ENCODE measurements at places on chromosomes 11 and 22.

DNA sequence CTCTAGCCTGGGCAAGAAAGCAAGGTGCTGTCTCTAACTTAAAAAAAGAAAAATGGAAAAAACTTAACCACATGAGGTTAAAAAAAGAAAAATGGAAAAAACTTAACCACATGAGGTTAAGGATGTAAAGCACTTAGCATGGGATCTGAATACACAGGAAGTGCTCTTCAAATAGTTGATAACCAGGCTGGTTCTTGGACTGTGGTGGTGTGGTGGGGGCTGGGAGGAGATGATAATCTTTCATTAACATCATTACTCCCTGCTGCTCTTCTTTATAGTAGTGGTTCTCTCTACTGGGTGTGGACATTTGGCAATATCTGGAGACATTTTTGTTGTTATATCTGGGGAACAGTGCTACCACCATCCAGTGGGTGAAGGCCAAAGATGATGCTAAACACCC is 88.4 kb downstream of the TTC17 start:
- no peak for DNase-seq

GRCh38 chr22:26916236-26916635 is 258.8 kb downstream of the MIAT start:
- no peak for DNase-seq

DNA sequence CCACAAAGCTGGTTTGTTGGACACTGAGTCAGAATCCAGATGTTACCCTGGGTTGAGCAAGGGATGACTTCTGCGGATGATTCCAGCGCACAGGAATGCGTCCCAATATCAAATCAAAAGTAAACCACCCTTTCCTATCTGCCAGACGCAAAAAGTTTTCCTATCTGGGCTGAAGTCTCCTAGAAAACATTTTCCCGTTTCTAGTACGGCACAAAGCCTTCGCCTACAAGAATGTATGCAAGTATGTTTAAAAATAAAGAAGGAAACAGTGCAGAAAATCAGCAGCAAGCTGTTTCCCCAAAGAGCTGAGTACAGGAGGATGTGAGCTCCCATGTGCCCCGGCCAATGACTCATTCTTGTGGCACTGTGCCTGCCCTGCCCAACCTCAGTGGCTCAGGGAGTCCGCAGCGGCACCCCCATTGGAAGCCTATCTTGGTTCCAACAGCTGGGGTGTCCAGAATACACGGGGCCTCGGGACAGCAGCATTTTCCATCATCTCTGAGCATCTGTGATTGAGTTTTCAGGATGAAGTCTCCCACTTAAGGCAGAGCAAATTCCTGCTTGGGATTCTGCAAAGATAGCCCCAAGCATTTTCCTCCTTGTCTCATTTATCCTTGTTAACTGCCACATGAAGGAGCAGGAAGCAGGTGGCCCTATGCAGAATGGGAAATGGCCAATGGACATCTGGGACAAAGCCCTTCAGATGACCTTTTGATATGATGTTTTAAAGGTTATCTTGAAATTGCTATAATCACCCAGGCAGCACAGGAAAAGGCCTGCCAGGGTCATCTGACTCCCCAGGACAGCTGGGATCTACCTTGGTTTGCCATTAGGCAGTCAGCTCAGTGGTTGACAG is 17.5 kb downstream of the KCNJ5 start:
- DNase-seq, result no peak

DNA sequence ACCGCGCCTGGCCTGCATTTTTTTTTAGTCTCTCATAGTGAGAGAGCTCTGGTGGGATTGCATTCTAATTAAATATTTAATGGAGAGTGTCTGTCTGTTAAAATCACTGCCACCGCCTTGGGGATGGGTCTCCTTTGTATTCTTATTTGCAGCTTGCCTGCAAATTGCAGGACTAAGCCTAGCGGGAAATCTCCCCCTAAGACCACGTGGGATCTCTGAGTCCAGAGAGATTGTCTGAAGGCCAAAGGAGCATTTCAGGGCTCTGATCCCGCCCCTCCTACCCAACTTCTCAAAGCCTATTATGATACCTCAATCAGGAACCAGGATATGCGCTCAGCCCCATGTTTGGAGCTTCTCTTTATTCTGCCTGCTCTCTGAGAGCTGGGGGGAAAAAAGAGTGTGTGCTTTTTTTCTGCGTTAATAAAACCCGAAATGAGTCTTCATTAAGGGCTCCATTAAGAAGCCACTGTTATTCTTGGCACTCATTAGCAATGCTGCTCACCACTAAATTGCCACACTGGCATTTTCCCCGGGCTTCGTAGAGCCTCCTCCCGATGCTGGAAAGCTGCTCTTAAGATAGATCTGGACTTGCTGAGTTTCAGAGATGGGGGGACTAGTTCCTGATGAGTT is 92.9 kb upstream of the THY1 start:
- DNase-seq, result no peak

GRCh38 chr22:17818180-17818579 is 43.9 kb upstream of the BID start:
- no peak for DNase-seq

DNA sequence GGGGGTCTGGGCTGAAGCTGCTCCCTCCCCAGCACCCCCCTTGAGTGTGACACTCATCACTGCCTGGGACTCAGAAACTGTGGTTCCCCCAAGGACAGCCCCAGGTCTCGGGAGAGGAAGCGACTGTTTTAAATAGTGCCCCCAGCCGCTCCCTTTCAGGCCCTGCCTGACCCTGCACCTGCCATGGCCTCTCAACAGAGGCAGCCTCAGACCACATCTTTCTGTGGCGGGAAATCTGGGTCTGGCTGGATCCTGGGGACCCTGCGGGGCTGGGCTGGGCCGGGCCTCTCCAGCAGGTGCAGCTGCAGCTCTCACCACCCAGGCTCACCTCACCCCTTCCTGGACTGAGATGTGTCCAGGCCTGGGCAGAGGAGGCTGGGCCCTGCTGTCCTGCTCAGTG is 3.7 kb upstream of the IGLL1 start:
- DNase-seq, result no peak

DNA sequence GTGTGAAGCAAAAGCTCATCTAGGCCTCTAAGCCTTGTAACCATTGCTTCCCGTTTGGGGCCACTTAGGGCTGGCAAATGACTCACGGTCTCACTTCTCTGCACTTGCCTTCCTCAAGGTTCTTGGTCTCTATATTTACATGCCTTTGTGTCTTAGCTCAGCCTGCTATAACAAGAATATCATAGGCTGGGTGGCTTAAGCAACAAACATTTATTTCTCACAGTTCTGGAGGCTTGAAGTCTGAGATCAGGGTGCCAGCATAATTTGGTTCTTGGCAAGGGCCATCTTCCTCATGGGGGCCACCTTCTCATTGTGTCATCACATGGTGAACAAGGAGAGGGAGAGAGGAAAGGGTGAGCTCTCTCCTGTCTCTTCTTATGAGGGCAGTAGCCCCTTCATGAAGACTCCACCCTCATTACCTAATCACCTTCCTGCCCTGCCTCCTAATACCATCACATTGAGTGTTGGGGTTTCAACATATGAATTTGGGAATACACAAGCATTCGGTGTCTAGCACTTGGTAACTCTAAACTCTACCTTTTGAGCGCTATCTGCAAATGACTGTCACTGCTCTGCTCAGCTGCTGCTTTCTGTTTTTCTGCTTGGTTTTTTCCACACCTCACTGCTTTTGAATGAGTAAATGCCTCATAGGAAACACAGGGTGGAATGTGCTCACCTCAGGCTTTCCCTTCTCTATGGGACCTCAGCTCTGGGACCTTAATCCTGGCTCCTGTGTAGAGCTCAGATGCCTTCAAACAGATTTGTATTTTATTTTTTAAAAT is 16.2 kb upstream of the ME3 start:
- no peak for DNase-seq

DNA sequence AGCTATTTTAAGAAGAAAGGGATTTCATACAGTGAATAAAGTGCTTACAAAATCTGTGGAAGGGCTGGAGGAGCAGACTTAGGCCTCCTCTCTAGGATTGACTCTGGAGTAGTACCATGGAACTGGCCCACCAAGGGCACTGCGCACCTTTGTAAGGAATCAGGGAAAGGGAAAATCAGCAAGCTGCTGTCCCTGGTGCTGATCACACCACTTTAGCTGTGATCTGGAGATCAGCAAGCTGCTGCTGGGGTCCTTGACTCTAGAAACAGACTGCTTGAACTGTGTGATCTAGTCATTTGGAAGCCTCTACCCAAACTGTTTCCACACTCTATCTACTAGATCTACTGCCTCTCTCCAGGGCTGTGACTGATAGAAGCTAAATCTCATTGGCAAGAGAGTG is 18.4 kb upstream of the TECTA start:
- no peak for DNase-seq

DNA sequence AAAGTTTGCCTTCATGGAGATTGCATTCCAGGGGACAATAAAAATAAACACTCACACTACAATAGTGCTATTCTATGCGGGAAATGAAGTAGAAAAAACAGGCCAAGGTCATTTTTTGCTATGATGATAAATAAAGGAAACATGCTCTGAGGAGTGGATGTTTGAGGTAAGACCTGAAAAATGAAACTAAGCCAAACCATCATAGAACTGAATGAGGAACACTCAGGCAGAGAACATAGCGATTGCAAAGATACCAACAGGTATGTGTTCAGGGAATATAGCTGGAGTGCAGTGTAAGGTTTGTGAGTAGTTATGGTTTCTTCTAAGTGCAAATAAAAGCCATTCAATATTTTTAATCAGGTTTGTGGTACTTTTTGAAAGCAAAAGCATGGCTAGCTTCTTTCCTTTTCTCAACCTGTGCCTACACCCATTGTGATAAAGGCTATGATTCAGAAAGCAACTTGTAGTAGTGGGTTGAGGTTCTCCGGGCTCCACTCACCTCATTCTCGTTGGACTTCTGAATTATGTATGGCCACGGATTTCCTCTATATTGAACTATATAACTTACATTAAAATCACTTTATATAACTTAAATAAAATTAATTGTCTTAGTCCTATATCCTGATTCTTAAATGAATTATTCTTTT is 278.2 kb upstream of the CHORDC1 start:
- no peak for DNase-seq

DNA sequence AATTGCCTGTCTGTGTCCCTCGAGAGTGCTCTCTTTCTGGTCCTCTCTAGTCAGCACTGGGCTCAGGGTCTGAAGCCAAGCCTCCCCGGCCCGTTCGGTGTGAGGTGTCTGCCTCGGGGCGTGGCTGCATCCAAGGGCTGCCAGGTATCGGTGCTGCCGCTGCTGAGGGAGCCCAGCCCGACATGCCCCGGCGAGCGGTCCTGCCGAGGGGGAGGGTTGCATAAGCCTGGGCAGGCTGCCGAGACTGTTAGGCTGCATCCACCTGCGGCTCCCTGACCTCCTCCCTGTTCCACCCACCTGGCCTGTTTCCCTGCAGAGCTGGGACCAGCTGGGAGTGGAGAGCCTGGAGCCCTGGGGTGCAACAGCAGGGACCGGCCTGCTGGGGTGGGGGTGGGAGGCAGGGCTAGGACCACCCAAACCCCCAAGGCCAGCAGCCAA is 6.3 kb downstream of the OVOL1 start:
- DNase-seq, result no peak

DNA sequence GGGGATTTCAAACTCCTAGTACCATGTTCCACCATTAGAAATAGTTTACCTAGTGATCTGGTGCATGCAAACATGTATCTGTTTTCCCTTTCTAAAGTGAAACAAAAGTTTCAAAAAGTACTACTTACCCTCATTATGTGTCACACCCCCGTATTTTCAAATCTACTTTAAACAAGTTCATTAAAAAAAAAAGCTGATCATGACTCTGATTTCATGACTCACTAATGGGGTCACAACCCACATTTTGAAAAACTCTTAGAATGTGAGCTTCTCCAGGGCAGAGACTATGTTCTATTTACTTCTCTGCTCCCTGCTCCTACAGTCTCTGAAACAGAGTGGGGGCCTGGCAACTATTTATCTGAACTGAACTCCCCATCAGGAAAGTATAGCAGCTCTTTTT is 18.2 kb downstream of the CHRM1 start:
- no peak for DNase-seq

DNA sequence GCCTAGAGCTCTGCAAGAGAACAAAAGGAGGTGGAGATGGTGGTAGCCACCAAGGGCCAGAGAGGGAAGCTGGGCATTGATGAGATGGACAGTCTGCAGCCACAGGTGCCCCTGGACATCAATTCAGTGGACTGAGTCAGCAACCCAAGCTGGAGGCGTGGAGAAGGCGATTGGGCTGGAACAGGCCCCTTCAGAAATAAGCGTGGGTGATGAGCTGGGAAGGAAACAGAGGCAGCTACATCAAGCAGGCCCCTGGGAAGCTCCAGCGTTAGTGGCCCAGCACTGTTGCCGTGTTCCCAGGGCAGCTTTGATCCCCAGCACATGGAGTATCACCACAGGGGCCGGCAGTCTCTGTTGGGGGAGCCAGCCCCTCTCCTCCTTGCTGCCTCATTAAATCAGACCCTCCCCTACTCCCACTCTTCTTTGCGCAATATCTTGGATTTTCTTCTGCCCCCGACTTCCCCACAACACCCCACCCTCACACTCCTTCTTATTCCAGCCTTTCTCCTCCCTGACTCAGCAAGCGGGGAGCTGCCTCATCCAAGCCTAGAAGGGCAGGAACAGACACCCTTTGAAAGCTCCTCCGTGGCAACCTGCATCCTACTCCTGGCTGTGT is 31.7 kb upstream of the OAF start:
- no peak for DNase-seq

DNA sequence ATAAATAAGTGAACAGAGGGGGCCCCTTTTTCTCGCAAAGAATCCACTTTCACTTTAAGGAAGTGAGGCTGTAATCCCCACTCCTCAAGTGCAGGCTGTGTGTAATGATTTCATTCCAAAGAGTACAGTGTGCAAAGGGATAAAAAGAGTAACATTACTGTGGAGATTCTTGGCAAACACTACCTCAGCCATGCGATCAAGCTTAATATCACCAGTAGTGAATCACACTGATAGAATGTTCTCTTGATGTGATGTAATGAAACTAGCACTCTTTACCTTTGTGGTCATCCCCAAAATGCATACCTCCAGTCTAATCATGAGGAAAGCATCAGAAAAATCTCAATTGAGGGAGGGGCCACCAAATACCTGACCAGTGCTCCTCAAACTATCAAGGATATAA is 246.1 kb upstream of the CHORDC1 start:
- no peak for DNase-seq

DNA sequence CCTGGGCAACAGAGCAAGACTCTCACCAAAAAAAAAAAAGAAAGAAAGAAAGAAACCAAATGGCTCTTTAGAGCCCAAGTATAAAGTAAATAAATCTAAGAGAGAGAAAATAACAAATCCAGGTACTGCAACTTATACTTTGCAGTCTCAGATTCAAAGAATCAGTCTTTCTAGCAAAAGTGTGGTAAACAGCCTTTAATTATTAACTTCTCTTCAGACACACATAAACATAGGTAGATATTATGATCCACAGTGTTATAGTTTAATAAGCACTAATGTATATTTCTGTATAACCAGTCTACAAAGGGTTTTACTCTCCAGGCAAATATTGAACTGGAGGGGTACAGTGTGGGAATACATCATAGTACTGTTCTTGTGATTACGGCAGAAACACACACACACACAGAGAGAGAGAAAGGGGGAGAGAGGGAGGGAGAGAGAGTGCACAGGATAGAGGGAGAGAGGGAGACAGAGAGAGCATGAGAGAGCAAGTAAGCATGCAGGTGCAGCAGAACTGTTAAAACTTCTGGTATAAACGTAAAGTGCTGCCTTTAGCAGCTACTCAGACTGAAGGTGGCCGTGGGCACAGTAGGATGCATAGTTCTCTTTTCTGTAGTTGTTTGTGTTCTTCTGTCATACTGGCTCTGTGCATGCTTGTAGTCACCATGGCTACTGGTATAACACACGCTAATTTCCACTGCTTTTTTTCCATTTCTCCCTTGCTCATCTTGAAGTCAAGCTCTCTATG is 32.3 kb downstream of the MTMR2 start:
- no peak for DNase-seq

- no peak for DNase-seq
Observed at GRCh38 chr11:6333095-6333494, 12.8 kb upstream of the CAVIN3 start.
